HT1080 (cell line): ENCODE measurements at places on chromosomes 3 and 15. TPM values are rescaled to one million over a fixed set of nuclear protein-coding genes. Genes with fewer than 3 reads are reported as not detected.

Gene LRRC34
- total RNA-seq: not detected in 2 replicates

Gene AADACL2
- not detected in 2 replicates for total RNA-seq

Gene OXSM
- total RNA-seq: 15.8 and 17.3 TPM in 2 replicates

Gene FILIP1L
- total RNA-seq: not detected in 2 replicates

Gene PP2D1
- total RNA-seq: not detected in 2 replicates

Gene EPHB3
- total RNA-seq: 0.94 and 1.00 TPM in 2 replicates

Gene ANKUB1
- total RNA-seq: not detected in 2 replicates

Gene TSPAN3
- 187 and 216 TPM in 2 replicates for total RNA-seq

Gene SELENOK
- 42.6 and 44.3 TPM in 2 replicates for total RNA-seq

Gene DPPA2
- not detected in 2 replicates for total RNA-seq

Gene WDR73
- total RNA-seq: 28.5 and 29.1 TPM in 2 replicates

Gene LMAN1L
- total RNA-seq: 0.05 TPM in 1 of 2 replicates, not detected in the other

Gene ASB14
- total RNA-seq: 0.20 TPM in 1 of 2 replicates, not detected in the other

DNA sequence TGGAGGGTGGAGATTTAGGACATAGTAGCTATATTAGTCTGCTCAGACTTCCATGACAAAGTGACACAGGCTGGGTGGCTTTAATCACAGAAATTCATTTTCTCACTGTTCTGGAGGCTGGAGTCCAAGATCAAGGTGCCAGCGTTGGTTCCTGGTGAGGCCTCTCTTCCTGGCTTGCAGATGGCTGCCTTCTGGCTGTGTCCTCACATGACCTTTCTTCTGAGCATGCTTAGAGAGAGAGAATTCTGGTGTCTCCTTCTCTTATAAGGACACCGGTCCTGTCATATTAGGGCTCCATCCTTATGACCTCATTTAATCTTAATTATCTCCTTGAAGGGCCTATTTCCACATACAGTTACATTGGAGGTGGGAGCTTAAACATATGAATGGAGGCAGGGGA is 14.9 kb upstream of the SHC4 start:
- no peak for DNase-seq

DNA sequence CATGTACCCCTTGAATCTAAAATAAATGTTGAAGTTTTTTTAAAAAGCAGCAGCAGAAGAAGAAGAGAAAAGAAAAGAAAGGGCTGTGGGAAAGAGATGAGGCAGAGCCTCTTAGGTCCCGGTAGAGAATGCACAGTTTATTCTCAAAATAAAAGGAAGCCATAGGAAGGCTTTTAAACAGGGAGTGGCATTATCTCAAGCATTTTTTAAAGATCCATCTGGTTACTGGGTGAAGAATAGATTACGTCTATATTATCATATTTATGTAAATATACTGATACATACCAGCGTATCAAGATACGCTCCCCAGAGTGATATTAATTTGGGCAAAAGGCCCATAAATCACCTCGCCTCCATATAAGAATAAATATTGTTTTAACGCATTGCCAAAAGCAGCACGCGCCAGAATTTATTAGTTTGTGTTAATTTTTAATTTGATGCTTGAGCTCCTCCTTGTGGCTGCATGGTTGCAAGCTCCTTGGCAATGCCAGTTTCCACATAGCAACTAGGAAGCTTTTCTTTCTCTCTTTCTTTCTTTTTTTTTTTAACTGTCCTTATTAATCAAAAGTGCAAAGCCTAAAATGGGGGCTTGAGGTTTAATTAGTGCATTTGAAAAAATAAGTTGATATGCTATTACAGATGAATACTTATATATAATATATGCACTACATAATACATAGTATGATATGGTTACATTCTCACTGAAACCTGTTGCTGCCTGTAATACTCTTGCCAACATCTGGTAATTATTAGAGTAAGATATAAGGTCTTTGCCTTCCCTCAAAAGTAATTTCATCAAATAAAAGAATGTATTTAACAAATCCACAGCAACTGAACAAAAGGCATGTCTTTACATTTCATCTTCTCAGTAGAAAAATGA is 242.8 kb upstream of the UBE2E2 start:
- DNase-seq: no peak

- DNase-seq: no peak
Observed at GRCh38 chr15:39597751-39598185, 16.9 kb downstream of the THBS1 start.

DNA sequence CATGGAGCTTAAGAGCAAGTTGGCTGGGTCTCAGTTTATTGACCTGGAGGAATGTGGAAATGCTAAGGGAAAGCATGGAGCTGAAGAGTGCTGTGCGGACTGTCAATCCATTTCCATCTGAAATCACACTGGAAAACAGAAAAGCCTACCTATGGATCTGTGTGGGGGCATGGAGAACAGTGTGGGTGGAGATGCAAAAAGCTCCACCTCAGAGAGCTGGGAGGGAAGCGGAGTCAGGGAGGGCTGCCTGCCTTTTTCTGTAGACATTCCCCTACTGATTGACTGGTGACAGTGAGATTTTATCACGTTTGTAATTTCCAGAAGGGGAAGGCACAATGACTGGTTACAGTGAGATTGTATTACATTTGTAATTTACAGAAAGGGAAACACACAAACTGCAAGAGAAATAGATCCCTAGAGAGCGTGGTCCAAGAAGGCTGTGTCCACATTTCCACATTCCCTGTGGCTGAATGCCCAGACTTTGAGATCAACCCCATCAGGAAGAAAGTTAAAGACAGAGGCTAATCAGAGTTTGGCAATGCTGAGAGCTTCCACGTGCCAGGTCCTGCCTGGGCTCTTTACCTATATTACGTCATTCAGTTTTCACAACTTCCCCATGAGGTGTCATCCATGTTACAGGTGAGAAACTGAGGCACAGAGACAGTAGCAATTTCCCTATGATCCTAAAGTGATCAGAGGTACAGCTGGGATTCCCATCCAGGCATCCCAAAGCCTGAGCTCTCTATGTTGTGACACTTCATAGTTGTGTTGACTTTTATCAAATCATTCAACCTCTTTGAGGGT is 67.7 kb upstream of the NSMCE3 start:
- no peak for DNase-seq

- no peak for DNase-seq
Observed at GRCh38 chr3:174342941-174343501, 516.1 kb upstream of the NAALADL2 start.

DNA sequence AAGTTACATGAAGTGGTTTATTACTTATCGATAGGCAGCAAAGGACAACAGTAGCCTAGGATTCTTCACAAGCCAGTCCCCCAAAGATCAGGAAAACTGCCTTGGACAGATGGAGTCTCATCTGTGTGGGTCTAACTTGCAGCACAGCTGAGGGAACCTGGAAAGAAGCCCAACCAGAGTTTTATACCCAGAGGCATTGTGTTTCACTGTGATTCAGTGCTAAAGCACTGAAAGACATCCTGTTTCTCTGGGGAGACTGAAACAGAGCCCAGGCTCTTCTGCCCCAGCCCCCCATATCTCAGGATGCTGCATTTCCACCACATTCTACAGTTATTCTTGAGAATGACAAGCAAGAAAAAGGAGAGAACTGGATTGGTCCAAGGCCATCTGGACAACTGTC is 48.2 kb upstream of the PYDC2 start:
- peak; percentile 95 for DNase-seq

DNA sequence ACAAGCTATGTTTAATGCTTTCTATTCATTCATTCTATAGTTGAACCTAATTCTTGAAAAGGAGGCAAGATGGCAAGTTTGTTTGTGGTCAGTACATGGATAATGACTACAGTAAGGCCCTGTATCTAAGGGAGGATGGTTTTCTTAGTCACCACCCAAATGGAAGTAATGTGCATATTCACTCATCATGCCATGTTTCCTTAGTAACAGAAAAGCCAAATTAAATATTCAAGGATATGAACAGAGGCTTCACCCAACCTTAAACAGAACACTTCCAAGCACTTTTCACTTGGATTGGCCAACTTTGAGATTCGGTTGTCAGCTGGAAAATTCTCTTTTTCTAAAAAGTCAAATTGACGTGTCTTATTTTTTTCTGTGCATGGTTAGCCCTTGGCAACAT is 805.3 kb upstream of the LMCD1 start:
- DNase-seq: no peak

- DNase-seq: no peak
Observed at GRCh38 chr3:71958533-71958932, 173.6 kb upstream of the PROK2 start.

DNA sequence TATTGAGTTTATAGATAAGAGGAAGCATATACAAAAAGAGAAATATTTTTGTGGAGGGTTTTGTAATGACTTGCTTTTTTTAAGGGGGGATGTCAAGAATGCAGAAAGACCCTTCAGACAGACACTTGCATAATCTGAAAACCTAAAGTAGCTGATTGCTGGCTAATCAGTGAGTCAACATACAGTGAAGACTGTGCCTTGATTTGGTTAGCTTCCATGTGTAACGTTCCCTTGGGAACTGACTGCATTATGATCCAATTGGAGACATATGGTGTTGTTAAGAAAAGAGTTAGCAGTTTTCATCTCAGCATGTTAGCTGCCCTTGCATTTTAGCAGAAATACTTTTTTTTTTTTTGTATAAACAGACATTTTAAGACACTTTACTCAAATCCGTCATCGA is 483.2 kb downstream of the RBMS3 start:
- DNase-seq: no peak

- DNase-seq: peak; percentile 76
Observed at GRCh38 chr3:179768080-179768479, 115.2 kb downstream of the USP13 start.

DNA sequence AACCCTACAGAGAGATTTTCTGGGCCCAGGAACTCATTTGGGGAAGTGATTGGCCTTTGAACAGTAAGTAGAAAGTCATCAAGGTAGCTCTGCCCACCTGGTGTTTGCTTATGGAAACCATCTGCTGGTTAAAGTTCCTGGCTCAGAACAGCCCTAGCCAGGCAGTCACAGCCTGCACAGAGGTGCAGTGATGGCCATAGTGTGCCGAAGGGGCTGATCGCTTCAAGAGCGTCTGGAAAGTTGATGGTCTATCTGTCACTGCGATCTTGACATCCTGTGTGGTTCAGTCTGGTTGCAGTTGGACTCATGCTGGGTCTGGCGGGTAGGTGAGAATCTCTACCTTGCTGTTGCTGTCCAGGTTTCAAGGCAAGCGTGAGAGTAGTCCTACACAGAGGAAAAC is 151.6 kb downstream of the SLCO3A1 start:
- DNase-seq: no peak

- DNase-seq: peak; percentile 85
Observed at GRCh38 chr3:12400616-12401194, 83.6 kb upstream of the TSEN2 start.

- peak; percentile 50 for DNase-seq
Observed at GRCh38 chr3:115418583-115418982, 204.7 kb upstream of the GAP43 start.

DNA sequence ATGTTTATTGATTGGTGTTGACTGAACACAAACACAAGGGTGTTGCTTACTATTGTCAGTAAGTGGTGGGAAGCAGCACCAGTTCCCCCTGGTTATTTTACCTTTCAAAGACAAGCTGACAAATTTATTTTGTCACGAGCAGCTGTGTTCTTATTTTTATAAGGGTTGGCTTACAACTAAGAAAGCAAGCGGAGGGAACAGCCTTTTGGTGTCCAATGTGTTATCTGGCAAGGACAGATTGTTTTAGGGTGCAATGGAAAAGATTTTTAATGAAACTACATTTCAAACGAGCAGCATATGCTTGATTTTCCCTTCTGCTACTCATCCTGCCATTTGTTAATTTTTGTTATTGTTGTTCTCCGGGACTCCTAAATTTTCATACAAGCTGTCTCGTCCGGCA is 920.6 kb upstream of the CFAP20DC start:
- no peak for DNase-seq

DNA sequence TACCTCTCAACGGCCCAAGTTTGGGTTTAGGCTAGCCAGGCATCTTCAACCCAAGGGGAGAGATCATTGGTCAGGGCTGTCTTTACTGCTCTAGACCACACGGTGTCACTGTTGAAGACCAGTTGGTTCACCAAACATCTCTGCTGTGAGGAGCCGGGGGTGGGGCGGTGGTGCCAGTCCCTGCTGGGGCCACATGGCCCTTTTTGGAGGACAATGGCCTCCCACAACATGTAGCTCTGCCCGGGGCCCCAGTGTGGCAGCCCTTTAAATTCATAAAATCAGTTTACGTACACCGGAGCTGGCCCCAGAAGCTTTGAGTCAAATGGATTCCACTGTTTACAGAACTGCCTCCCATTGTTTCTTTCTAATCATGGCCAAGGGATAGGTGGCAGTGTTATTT is 19.1 kb upstream of the TM4SF18 start:
- peak; percentile 73 for DNase-seq

DNA sequence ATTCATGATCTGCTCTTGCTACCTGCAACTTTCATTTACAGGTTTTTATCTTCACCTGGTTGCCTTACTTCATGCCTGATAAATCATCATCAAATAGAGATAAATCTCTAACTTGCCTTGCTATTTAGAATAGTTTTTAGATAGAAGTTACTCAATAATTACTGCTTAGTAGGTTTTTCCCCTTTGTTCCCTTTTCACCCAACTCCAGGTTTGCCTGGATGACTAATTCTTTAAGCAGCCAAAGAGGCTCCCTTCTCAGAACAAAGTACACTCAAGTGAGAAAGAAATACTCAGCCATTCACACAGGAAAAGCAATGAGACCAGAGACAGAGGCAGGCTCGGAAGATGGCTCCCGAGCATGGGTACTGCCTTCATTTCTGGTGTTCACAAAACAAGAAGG is 268.1 kb upstream of the CRBN start:
- no peak for DNase-seq

DNA sequence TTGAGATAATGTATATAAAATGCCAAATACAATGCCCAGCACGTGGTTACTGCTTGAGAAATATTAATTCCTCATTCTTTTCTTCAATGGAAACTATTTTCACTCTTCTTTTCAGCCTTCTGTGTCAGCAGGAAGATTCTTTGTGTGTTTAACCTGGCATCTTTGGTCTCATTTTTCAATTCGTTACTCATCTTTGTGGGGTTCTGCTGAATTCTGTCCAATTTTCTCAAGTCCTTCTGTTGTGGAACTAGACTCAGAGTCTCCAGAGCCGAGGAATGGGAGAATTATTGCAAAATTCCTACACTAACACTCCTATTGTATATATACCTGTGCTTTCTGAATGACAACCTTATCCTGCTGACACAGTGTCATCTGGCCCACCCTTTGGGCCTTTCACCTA is 96.8 kb upstream of the RGMA start:
- no peak for DNase-seq

GRCh38 chr3:46866032-46866595 is 2.9 kb upstream of the MYL3 start:
- no peak for DNase-seq

DNA sequence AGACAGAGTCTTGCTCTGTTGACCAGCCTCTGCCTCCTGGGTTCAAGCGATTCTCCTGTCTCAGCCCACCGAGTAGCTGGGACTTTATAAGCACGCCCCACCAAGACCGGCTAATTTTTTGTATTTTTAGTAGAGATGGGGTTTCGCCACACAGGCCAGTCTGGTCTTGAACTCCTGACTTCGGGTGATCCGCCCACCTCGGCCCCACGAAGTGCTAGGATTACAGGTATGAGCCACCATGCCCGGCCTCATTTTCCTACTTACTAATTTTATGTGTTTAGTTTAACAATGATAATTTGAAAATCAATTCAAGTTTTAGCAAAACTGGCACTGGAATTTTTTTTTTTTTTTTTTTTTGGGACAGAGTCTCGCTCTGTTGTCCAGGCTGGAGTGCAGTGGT is 336.5 kb downstream of the LPP start:
- no peak for DNase-seq
